ENCODE measurements at places on chromosomes 12 and 14.

DNA sequence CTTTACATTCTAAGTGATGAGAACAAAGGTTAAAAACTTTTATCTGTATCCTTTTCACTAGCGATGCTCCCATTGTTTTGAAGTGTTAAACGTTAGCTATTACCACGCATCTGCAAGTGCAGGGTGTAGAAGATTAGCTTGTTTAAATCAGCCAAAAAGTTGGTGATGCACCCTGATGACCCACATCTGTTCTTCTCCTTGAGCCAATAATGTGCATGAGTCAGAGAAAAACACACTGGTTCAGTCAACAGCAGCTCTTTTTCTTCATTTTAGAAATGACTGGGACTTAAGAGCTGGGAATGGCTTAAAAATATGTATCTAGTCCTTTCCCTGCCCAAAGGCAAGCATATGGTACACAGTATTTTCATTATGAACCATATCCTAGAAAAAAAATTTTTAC is 323.5 kb upstream of the PDE3A start:
- DNase-seq = no peak

GRCh38 chr12:86711731-86712130 is 455.5 kb upstream of the MGAT4C start:
- no peak for DNase-seq

- DNase-seq = no peak
Observed at GRCh38 chr14:50823762-50824636, 7.0 kb downstream of the NIN start.

DNA sequence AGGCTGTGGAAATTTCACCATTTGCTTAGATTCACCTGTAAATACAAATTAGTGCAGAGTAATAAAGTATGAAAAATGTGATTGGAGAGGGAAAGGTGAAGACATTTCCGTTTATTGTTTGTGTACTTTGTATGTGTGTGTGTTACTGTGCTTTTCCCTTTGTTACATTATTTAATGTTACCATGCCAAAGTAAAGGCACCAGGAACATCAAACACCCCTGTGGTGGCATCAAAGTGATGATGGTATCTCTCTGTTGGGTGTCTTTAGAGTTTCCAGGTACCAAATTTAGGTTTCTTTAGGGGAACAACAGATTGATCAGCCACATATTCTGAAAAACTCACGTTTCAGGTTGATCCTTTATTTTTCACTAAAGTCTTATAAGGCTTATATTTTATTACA is 189.0 kb upstream of the FBXO33 start:
- no peak for DNase-seq

DNA sequence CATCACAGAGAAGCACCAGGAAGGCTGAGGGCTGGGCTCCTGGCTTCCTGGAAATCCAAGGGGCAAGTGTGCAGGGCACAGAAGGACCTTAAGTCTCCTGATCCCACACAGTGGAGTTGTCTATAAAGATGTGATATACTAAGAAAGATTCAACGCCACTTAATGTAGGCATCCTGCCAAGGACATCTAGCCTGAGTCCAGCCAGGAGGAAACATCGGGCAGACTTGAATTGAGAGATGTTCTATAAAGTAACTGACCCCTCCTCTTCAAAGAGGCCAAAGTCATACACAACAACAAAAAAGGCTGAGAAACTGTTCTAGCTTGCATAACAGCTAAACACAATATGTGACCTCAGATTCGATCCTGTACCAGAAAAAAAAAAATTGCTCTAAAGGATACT is 299.5 kb upstream of the NOS1 start:
- DNase-seq = no peak

DNA sequence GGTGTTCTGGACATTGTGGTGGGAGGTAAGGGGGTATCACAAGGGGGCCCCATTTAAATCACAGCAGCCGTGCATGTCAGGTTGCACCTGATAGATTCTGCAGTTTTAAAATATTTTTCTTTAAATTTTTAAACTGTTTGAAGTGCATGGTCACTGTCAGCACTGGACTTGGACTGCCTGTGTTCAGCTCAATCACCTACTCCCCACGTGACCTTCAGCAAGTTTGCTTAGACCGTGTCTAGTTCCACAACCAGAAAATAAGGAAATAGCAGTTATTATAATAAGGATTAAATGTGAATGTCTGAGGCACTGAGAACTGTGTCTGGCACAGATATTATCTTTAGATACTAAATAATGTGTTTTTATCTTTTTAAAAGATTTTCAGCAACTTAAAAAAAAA is 64.7 kb downstream of the ESR2 start:
- DNase-seq = no peak

Measured in hematopoietic multipotent progenitor cell treated with erythropoietin and hydrocortisone succinate and interleukin-3 and kit ligand, for 15 days (in vitro differentiated cells).